ENCODE measurements at places on chromosomes 3 and 15.
A peak's percentile ranks its signal among the peaks of the same experiment; 100 is the strongest.

GRCh38 chr15:92803852-92804609 is 96.1 kb upstream of the CHD2 start:
- DNase-seq = peak; percentile 36

DNA sequence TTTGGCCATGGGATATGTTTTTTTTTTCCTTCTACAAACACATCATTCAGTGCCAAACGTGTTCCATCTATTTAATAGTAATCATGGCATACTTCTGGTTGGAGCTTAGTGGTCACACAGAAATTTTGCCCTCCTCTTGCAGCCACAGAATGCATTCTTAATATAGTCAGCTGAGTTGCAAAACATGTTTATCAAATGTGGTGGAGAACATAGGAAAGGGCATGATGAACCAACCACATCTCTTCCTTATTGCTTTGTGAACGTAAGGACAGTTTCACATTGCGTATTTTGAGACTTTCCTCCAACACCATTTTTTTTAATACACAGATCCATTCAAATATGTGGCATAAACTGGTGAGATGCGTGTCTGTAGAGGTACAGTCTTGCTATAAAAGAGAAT is 106.8 kb downstream of the BBX start:
- DNase-seq = no peak

DNA sequence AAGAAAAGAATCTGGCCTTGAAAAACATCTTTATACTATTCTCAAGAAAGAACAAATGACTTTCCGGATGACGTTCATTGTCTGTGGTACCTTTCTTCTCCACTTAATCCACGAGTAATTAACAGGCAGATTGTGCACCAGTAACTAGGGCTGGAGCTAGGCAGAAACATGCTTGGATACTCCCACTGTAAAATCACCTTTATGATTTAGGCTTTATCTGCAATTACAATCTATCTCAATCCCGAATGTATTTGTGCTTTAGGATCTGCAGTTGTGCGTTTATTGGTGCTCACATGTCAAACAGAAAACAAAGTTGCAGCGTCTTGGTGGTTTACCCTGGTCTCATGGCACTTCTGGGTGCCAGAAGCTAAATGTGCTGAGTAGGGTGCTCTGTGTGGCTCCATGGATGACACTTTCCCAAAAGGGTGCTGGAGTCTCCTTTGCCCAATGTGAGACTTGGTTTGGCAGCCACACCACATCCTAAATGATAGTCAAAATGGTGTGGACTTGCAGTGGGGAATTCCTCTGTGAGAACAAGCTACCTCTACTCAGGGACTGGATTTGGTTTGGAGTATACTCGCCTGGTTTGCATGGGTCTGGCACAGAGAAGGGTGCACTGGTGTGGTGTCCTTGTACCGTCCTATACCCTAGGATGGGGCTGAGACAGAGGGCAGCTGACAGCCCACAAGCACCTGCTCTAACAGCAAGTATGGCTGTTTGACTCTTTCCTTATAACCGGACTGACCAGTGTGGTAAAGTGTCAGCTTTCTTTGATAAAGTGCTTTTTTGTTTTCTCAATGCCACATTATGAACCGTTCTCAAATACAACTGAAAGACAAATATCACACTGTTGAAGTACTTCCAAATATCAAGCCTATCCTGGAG is 7.7 kb downstream of the SERP1 start:
- no peak for DNase-seq

DNA sequence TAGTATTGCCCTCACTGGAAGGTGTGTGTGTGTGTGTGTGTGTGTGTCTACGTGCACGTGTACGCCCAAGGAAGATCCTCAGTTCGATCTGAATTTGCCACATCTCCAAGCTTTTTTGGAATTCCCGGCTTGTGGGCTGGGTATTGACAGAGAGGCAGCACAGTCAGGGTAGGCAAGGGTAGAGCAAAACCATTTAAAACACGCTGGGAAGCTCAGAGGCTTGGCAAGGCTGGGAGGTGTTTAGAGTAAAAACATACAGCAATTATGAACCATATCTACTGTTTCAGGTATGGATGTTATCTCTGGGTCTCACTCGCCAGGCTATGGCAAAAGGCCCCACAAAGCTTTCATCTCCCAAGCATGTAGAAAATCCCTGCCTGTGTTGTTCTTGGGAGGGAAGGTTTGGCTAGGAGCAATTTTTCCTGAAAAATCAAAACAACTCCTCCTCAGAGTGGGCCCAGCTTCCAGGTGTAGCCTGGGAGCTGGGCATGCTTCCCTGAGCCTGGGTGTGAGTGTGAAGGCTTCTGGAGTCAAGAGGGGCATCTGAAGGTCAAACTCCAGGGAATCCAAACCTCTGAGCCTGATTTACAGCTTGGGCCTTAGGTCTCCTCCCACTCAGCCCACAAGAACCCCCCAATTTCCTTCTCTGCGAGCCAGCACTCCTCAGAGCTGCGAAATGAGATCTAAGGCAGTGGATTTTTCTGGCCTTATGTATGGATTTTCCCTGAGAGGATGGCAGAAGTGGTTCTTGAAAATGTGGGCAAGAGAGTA is 244.8 kb upstream of the TPRG1 start:
- no peak for DNase-seq

DNA sequence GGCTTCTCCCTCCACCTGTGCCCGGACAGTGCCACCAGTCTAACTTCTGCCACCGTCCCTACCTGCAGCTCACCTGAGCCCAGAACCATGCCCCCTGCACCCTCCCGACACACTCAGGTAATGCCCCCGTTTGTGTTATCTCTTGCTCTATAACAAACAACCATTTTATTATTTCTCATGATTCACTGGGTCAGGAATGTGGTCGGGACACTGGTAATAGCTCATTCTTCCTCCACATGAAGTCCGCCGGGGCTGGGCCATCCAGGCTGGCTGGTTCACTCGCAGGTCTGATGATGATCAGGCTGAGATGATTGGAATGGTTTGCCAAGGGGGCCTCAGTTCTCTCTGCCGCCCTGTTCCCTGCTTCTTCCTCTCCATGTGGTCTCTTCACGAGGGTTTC is 20.3 kb upstream of the NR2E3 start:
- no peak for DNase-seq

DNA sequence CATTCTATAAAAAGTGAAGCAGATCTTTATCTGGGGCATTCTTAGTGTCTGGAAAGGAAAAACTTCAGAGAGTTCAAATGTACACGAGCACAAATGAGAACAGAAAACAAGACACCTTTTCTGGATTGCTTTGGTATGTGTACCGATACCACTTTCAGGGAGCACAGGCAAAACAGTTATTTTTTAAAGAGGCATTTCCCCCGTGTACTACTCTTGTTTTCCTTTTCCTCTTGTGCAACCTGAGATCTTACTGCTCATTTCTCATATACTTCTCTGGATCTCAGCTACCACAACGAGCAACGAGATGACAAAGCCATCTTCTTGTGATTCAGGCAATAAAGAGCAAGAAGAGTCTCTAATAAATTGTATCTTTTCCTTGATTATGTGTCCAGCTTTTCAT is 463.6 kb downstream of the SHQ1 start:
- DNase-seq = no peak

DNA sequence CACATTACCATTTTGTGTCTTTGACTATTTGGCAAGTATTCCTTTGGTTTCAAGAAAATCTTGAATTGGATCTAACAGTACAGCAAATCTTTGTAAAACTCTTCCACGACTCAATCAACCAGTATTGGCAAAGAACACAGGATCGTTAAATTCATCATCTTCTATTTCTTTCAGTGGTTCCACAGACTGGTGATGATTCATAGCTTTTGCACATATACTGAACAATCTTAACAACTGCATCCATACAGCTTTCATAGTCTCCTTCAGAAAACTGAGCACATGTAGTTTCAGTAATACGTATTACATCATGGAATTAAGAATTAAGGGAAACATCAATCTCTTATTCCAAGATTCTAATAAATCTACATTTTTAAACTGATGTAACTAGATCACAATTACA is 91.6 kb upstream of the LIPC start:
- no peak for DNase-seq

- DNase-seq = peak; percentile 93
Measured at GRCh38 chr3:52205727-52206372, 7.9 kb downstream of the ALAS1 start.

DNA sequence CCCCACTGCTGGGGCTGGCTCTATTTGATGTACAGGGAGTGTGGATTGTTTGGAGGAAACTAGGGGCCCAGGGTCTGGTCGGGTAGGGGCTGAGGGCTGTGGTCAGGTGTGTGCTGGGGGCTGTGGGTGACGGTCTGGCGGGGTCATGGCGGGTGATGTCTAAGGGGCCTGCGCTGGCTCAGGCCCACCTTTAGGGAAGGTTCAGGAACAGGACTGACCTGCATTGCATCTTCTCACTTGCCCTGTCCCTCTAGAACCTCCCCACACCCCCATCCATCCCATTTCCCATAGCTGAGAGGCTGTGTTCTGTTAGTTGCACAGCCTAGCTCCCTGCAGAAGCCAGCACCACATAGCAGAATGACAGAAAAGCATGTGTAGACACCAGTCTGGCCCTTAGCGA is 39.1 kb downstream of the SCN5A start:
- no peak for DNase-seq

GRCh38 chr15:63146684-63147083 is 10.6 kb downstream of the RPS27L start:
- no peak for DNase-seq

DNA sequence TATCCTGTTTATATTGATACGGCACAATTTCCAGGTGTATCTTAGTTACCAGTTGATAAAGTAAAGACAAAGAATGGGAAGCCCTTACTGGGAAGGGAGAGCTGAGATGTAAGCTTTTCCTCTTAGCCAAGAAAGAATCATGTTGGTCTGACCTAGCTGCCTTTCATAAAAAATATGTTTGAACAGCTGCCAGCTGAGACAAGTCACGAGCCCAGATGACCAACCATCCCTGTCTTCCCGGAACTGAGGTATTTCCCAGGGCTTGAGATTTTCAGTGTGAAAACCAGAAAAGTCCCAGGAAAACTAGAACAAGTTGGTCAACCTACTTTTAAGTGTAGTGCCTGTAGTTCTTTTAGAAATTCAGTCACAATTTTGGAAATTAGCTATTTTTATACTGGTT is 3.6 kb upstream of the MYH15 start:
- DNase-seq = no peak

DNA sequence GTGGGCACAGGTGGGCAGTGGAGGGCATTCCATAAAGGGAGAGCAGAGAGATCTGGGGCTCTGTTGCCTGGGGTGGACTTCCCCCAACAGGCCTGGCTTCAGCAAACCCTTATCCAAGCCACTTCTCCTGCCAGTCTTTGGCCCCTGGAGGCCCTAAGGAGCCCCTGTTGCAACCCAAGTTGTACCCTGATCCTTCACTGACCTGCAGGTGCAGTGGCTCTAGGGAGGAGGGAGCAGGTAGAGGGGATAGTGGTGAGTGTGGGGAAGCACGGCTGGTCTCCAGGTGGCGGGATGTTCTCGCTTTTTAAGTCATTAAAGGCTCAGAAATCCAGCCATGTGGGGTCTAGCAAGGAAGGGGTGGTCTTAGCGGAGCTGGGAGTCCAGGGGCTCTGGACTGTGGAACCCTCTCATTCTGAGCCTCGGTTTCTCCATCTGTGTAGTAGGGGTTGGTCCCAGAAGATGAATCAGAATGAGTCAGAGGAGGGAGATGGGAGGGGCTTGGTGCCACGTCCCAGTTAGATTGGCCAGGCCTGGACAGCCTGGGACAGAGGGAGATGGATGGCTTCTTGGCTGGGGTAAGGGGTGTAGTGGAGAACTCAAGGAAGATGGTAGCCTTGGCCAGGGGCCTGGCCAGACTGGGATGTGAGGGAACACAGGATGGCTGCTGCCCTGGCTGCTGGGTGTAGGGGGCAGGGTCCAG is 2.6 kb downstream of the ZBTB47 start:
- no peak for DNase-seq

GRCh38 chr3:165984589-165984988 is 147.4 kb upstream of the BCHE start:
- DNase-seq = no peak

GRCh38 chr15:39191871-39192291 is 389.0 kb upstream of the THBS1 start:
- DNase-seq = no peak

GRCh38 chr3:15936312-15936711 is 138.5 kb upstream of the ANKRD28 start:
- no peak for DNase-seq

DNA sequence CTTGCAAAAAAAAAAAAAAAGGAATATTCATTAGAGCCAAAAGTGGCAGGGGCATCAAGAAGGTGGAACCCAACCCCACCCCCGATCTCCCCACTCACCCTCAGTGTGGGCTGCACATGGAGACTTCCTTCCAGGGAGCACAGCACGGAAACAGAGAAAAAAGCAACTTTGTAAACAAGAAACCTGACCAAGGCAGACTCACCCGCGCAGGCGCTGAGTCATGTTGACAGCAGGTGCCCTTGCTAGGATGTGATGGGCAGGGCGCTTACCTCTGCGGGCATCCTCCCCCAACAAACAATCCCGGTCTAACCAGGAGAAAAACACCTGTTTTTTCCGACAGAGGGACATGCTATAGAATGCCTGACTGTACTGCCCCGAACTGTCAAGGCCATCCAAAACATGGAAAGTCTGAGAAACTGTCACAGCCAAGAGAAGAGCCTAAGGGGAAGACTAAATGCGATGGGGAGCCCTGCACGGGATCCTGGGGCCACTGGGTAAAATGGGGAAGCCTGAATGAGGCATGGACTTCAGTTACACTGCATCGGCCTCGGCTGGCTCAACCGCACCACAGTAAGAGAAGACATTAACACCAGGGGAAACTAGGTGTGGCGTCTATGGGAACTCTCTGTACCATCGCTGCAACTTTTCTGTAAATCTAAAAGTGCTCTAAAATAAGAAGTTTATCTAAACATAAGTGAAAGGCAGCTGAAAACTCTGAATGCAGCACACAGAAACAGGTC is 66.7 kb upstream of the GATA2 start:
- DNase-seq = no peak

DNA sequence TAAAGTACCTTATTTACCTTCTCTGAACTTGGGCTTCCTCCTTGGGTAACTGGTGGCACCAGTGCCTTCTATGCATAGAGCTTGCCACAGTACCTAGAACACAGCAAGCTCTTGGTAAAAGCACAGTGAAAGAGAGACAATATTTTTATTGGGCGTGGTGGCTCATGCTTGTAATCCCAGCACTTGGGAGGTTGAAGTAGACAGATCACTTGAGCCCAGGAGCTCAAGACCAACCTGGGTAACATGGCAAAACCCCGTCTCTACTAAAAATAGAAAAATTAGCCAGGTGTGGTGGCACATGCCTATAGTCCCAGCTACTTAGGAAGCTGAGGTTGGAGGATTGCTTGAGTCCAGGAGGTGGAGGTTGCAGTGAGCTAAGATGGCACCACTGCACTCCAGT is 285.1 kb downstream of the PTPRG start:
- DNase-seq = no peak

GRCh38 chr15:68554721-68555678 is 23.8 kb upstream of the CORO2B start:
- no peak for DNase-seq

DNA sequence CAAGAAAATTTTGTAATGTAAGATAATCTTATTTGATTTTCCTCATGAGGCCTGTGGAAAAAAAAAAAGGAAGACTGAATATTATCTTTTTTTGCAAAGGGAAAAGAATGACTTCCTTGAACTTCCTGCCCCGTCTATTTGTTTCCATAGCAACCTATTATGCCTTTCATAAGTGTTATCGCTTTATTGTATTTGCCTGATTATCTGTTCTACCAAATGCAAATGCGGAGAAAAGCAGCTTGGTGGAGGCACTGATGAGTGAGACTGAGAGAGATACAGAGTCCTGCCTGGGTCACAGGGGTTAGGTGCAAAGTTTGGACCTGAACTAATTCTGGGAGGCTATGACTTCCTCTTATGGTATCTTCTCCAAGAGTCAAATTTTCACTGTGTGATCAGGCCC is 334.0 kb upstream of the KCNMB2 start:
- DNase-seq = no peak

GRCh38 chr15:44394062-44394461 is 33.4 kb upstream of the CTDSPL2 start:
- DNase-seq = no peak

All from cerebellar cortex (tissue), 1 donor.